ENCODE measurements at places on chromosomes 4 and X. TPM values are rescaled to one million over a fixed set of nuclear protein-coding genes. Genes with fewer than 3 reads are reported as not detected.

ATOH1 gene
- total RNA-seq, result not detected

LNX1 gene
- total RNA-seq, result 2.0 TPM

VMA21 gene
- 18.3 TPM for total RNA-seq

EBP gene
- total RNA-seq, result 43.0 TPM

C4orf54 gene
- 1.1 TPM for total RNA-seq

SLITRK4 gene
- total RNA-seq, result 15.6 TPM
